Hematopoietic multipotent progenitor cell treated with erythropoietin and hydrocortisone succinate and interleukin-3 and kit ligand, for 6 days (in vitro differentiated cells): ENCODE measurements at places on chromosomes 2 and 18.
A peak's percentile ranks its signal among the peaks of the same experiment; 100 is the strongest.

DNA sequence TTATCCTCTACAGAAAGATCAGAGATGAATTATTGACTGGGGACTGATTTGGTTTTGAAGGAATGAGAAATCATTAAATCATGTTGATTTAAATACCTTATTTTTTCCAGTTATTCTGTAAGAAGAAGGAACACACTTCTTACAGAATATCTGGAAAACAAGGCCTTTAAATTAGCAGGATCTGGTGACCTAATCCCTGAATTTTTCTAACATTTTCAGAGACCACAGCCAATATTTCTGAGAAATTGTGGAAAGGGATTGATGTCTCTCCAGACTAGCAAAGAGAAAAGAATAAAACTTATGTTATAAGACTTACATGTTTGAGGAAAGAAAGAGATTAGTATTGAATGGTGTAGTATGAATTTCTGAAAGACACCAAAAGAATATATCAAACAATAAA, 104.0 kb downstream of the KCNE4 start:
- no peak for DNase-seq

GRCh38 chr2:9392898-9393765, 30.2 kb downstream of the ITGB1BP1 start:
- no peak for DNase-seq

DNA sequence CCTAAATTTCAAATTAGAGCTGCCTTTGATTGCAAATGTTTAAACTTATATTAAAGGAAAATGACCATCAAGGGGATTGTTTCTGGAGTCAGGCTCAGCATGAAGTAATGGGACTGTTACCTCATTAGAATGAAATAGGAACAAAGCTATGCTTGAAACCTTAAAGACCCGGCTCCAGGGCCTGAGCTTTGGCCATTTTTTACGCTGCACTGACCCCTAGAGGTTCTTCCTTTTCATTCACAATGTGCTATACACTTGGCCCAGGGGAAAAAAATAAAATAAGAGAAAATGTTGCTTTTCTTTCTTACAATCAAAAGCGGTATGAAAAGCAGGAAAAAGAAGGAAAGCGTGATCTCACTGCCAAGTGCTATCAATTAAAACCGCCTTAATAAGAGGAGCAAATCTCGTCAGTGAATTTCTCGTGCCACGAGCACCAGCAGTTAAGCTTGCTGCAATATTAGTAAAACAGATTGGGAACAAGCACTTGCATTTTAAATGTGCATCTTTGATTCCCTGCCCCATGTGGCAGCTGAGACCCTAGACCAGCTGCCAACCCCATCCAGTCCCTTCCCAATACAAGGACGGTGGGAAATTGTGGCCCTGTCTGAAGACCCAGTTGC, 96.6 kb downstream of the MBD2 start:
- DNase-seq: peak; percentile 75

DNA sequence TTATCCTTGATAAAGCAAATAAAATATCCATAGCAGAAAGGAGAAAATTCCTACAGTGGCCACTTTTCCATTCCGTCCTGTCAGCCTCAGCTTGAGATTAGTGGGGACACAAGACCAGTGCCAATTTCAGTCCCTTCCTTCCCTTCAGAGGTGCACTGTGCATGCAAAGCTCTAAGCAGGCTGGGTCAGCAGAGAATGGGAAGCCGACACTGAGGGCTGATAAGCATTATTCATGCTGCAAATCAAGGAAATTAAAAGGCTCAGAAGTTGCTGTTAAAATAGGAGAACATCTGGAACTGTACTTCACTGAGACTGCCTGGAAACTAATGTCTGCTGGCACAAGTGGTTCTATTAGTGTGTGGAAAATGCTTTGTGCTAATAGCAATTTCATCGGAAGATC, 534.3 kb downstream of the ADCYAP1 start:
- peak; percentile 5 for DNase-seq

DNA sequence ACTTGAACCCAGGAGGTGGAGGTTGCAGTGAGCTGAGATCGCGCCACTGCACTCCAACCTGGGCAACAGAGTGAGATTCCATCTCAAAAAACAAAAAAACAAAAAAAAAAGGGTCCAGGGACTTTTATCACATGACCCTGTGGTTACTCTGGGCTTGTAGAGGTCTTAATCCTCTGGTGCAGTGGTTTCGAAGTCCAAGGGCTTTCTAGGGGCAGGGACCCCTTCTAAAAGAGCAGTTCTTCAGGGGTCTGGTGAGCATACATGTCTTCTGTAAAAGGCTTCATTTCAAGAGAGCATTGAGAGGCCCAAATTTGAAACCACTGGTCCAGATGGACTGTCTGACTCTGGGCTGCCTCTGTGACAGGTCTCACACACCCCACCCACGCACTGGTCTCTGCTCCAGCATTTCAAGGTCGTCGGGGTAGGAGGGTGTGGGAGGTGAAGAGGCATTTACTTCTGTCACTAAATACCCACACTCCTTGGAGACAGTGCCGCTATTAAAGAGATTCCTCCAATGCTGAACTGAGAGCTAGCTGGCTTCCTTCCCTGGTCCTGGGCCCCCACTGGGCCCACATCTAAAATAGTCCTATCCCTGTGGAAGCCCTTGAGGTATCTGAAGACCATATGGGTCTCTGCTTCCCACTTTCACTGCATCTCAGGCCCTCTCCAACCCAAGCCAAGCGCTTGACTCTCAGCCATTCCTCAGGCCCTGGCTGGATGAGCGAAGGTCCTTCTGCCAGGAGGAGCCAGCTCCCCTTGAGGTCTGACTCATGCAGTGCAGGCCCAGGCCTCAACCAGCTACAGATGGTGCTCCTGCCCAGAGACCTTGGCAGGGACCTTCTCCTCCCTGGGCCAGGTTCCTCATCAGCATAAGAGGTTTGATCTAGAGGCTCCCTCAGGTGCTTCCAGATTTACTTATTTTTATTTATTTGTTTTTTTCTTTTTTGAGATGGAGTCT, 44.8 kb downstream of the PAX8 start:
- DNase-seq: peak; percentile 51

DNA sequence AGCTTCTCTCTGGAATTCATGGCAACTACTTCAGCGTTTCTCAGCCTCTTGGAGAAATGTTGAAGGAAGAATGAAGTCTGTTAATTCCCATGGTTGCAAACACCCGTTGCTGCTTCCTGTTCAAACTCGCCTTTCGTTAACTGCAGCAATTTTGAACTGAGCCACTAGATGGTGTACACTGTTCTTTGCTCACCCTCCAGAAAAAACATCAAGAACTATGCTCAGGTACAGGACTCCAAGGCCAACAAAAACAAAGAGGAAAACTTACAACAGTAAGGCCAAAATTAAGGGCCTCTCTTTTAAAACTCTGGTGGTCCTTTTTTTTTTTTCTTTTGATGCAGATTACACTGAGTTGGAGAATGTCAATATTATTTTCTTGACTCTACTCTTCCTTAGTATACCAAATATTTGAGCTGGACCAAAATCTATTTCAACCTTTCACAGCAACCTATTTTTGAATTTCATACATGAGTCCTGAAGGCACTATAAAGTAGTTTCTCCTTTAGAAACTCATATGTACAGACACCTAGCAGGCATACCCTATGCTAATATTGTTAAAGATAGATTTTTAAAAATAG, 58.2 kb downstream of the KLHL14 start:
- DNase-seq: peak; percentile 71

DNA sequence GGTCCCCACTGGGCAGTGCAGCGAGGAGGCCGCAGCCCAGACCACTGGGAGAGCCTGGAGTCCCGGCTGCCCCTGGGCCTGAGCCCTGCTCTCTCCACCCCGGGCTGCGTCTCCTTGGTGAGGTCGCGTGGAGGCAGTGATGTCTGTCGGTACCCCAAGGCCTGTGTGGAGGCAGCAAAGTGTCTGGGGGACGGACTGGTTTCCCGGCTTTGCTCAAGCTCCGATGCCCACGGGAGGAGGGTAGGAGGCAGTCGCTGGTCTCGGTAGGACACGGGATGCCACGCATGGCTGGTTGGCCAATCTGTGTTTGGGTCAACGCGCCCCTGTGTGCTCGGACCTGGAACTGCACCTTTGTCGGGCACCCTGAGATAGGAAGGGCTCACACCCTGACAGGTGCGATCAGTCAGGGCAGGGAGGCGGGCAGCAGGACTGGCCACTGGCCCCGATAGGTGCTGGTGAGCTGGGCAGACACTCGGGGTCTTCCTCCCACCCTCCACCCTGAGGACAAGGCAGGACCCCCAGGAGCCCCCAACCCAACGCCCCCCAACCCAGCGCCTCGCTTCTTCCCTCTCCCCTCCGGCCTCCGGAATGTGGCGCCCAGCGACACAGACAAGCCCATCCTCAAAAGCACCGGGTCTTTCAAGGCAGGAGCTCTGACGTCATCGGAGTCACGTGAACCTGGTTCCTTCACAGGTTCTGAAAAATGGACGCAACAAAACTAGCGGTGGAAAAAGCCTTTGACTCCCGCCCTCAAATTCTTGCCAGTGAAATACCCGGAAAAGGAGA, 288.6 kb downstream of the NDUFA10 start:
- DNase-seq: no peak

GRCh38 chr18:11089931-11090715, 59.2 kb downstream of the PIEZO2 start:
- peak; percentile 57 for DNase-seq

DNA sequence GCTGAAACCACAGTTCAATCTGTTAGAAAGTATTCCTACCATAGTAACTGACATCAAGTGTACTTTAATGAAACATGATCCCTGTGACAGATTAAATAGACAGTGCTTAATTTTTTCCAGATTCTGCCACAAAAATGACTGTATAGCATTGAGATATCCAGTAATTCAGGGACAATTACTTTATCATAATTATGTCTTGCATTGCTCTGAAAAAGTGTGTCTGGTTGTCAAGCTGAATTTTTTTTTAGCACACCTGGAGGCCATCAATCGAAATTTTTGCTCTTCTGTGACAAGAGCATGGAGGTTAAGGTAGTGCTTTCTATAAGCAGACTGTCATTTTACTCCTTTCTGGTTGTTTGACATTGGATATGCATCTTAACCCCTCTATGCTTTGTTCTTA, 1083.8 kb upstream of the NRXN1 start:
- no peak for DNase-seq

GRCh38 chr2:158179660-158180059, 78.0 kb downstream of the UPP2 start:
- peak; percentile 51 for DNase-seq

- DNase-seq: no peak
Measured at GRCh38 chr2:6637330-6637729, 228.4 kb downstream of the CMPK2 start.

DNA sequence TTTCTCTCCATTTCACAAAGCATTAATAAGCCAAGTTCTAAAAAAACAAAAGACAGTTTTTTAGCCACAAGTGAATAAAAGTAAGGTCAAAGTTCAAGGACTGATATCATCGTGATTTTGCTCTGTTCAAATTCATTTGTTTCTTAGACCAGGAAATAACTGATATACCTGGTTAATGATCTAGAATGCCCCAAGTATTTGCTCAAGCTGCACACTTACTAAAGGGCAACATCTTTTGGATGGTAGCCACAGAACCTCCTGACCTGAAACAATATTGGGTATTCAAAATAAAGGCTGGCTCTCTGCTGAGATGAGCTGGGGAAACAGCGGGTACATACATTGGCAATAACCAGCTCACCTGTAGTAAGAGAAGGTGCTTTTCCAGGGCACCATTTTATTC, 314.7 kb upstream of the LYPD1 start:
- no peak for DNase-seq

- no peak for DNase-seq
Measured at GRCh38 chr2:83234246-83234645, 1224.8 kb downstream of the SUCLG1 start.

DNA sequence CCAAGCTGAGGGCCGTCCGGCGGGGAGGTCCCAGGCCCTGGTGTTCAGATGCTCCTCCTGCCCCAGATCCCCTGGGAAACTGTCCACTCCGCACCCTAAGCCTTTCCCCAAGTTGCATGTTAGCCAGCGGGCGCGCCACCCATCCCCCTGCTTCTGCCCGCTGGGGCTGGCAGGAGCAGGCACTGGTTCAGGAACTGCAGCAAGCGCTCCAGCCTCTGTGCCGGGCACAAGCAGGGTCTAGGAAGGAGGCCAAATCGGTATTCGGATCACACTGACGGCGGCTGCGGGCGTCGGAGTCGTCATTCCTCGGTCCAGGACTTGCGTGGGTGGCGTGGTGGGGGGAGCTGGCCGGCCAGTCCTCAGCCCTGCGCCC, 53.7 kb downstream of the FAM168B start:
- DNase-seq: no peak

DNA sequence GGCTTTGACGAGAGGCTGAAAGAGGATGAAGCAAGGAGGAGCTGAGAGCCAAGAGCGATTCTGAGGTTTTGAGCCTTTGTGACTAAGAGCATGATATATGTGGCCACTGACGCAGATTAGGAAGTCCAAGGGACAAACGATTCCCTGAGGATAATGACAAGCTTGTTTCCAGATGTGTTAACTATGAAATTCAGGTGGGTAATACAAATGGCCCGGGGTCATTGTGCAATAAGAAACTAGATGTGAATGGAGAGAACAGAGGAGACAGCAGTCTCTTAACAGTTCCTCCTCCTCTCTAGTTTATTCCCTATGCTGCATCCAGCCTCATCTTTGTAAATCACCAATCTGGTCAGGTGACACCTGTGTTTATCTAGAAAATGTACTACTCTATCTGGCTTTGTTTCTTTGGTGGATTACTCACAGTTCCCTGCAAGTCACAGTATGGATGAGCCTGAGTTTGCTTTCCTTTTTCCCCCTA, 84.2 kb downstream of the SOCS6 start:
- DNase-seq: no peak

DNA sequence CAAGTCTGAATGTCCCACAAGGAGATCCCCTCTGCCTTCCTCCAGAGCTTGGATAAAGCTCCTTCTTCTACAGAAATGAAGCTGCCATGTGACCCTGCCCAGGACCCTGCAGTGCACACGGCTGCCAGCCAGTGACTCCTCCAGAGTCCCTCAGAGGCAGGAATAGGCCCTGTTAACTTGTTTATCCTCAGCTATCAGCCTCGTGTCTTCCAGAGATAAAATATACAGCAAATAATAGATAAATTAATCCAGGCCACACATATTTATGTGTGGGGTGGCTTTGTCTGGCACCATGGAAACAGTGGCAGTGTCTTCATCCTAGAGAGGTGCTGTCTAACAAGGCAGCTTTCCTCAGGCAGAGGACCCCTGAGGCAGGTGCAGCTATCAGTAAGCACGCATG, 66.7 kb downstream of the TMEM18 start:
- no peak for DNase-seq

DNA sequence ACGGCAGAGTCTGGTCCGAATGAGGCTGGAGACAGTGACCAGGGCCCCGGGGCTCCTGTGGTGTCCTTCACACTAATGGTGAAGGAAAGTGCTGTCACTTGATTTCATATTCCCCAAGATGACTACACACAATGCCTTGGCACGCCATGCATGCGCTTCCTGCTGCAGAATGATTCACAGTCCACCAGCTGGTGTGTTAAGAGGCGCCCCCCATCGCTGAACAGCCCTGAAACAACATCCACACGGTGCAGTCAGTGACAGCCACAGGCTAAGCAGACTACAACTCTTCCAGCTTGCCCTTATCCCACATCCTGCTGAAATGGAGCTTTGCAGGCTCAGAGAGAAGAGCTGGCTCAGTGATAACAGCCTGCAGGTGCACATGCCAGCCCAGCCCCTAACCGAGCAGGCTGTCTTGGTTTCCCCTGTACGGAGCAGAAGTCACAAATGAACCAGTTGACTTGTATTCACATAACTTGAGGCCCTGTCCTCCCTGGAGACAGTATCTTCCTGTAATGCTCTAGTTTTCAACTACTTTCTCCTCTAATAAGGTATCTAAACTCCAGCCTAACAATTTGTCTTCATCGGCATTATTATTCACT, 24.3 kb upstream of the CDH20 start:
- DNase-seq: no peak
